CD4-positive, alpha-beta T cell treated with Interleukin-4 for 4 hours (primary cell): ENCODE measurements at places on chromosomes 16 and 17.

DNA sequence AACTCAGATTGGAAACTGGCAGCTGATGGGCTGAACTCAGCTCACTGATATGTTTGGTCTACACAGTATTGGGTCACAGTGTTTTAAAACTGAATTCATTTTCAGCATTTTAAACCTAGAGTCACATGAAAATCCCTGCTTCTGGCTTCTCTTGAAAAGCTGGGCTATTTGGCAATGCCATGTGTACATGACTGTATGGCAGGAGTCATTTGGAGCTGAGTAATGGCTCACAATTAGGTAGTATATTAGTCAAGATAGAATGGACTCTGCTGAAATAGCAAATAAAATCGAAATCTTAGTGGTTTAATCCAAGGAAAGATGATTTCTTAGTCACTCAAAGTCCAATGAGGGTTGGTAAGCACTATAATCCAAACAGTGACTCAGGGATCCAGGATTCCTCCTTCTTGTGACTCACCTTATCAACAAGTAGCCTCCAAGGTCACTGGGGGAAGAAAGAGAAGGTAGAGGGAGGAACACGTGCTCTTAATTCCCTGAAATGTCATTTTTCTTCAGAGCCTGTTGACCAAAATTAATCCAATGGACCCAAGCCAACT is 13.9 kb upstream of the PMP22 start:
- no peak for DNase-seq

GRCh38 chr17:57257895-57258851 is 1.9 kb downstream of the MSI2 start:
- DNase-seq, result peak; percentile 6

- DNase-seq, result no peak
Observed at GRCh38 chr16:6602405-6602804, 730.2 kb upstream of the RBFOX1 start.

- DNase-seq, result no peak
Observed at GRCh38 chr16:19680881-19681340, 37.1 kb downstream of the KNOP1 start.
